ENCODE measurements at places on chromosomes 4 and X.
A peak's percentile ranks its signal among the peaks of the same experiment; 100 is the strongest.

DNA sequence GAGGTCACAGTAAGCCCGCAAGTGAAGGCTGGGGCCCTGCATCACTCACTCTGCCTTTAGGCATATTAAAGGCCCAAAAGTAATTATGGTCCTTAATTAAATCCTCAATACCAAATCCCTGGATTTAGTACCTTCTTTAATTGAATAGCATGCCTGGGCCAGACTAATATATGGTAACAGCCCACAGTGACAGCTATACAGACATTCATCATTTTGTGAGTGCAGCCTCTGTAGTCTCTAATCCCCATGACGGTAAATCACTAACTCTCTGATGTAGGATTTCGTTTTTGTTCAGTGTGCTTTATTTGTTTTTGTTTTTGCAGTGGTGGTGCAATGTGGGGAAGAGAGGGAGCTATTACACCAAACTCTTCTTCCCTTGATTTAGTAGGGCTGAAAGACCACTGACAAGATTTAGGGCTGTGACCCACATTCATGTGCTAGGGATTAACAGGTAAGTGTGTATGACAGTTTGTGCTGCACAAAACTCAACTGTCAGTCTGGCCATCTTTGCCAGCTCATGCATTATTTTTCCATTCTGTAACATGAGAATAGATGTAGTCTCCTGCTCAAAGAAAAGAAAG, 60.6 kb upstream of the SLC39A8 start:
- no peak for DNase-seq

DNA sequence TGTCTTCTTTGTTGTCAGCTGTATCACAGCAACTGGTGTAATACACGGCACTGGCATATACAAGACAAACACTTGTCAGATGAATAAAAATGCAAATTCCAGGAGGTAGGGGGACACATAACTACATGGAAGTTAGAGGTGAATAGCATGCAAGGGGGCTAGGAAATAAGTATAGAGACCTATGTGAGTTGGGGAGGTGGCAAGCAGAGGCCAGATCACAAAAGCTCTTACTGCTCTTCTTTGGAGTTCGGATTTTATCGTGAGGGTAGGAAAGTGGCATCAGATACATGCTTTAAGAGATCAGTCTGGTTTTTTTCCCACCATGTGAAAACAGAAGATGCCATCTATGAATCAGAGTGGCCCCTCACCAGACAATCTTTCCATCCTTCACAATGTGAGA, 2.8 kb upstream of the SRP72 start:
- DNase-seq, result no peak

DNA sequence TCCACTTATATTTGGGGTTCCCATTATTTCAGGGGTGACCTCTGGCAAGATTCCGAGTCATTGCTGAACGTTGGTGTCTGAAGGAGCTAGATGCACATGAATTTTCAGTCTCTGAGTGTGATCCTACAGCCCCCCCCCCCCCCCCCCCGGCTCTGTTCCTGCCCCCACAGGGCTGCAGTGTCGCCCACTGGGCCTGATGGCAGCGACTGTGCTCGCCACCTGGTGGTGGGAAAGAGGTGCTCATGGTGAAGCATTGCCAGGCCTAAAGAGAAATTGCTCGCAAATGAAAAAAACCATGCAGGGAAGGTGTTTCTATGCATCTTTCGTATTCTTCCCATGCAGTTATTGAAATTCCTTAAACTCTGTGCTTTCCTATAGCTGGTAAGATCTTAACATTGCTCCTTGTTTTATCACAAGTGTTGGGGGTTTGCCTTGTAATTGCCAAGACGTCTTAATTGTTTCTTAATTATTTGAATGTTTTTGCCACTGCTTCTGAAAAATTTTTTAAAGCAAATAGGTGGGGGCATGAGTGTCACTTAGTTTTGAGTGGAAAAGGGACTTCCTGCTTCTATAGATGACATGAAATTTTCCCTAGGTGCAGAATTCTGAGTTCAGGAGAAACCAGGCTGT, 63.2 kb downstream of the CLDN22 start:
- DNase-seq, result peak; percentile 67

GRCh38 chr4:152014280-152014679, 253.5 kb upstream of the GATB start:
- peak; percentile 62 for DNase-seq

GRCh38 chr4:165294907-165295306, 32.6 kb upstream of the MSMO1 start:
- peak; percentile 43 for DNase-seq

DNA sequence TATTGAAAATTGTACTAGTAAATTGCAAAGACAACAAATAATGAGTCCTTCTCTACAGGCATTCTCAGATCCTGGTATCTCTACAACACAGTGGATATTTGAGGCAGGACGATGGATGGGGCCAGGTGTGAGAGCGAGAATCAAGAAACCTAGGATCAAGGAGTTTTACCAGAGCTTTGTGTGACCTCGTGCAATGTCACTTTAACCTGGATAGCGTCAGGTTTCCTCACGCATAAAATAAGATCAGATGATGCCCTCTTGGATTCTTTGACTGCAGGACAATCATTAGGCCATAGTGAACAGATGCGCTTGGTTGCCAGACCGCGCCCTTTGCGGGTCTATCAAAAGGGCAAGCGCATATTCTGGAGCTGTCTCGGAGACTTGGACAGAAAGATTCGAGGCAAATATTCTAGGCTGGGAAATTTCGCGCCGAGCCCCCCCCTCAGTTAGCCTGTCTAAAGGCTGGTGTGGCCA, 66.6 kb downstream of the FBXO8 start:
- no peak for DNase-seq
